Progenitor cell of endocrine pancreas (in vitro differentiated cells): ENCODE measurements at places on chromosomes 2 and 18.

DNA sequence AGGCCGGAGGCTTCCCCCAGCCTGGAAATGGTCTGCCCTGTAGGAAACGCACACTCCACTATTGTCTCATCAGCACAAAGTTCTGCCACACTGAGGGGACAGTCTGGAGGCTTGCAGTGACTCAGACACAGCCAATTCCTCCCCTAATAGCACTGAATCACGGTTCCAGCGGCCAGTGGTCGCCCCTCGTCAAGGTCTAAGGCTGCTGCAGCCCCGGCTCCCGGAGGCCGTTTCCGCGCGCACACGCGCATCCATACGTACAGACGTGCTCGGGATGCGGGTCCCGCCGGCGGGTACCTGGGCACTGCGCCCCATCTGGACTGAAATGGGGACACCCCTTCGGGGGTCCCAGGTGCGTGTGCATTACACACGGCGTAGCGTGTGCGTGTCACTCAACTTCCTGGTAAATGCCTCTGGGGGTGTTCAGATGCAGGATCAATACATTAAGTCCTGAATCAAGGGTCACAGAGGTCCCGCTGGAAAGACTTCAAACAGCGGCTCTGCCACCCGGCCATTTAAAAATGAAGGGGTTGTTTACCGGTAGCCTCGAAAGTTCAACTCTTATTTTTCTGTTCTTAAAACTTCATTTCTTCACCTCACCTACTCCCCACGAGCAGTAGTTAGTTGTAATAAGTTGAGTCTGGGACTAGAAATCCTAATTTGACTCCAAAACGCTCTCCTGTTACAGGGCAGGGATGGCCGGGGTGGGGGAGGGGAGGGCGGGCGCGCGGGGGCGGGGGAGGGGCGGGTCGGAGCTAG lies 572 bp upstream of the ZNF516 start:
- peaks cover 14% of the 10 kb centered on the region for H3K4me1 ChIP-seq
- peak overlapping the region; percentile 99 for H3K27ac ChIP-seq
- DNase-seq, result peak; percentile 37

GRCh38 chr2:191018643-191019119 lies 4.7 kb upstream of the STAT1 start:
- H3K4me1 ChIP-seq, result peaks cover 9% of the 10 kb centered on the region
- H3K4me3 ChIP-seq, result no peak overlapping the region
- DNase-seq, result no peak
- no peak overlapping the region for H3K27ac ChIP-seq
- H3K36me3 ChIP-seq, result no peaks in the 10 kb centered on the region

GRCh38 chr2:111975053-111975552 lies 76.7 kb downstream of the MERTK start:
- no peak overlapping the region for H3K27ac ChIP-seq
- H3K4me3 ChIP-seq, result no peak overlapping the region
- no peaks in the 10 kb centered on the region for H3K27me3 ChIP-seq
- DNase-seq, result no peak

DNA sequence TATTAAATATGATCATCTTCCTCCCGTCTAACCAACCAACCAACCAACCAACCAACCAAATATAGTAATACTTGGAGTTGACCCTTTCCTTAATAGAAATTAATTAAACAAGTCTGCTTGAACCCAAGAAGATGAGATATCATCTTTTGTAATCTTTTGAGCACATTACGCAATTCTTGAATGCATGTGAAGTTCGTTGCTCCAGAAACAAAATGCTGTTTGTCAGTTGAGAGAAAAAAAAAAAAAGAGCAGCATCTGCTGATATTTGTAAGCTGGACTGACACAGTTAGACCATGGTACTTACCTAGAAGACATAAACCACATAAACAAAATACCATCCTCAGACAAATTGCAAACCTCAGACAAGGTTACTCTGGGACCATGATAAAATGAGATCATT lies 9.2 kb upstream of the SERPINB2 start:
- DNase-seq, result no peak
- H3K27me3 ChIP-seq, result no peaks in the 10 kb centered on the region
- no peak overlapping the region for H3K4me3 ChIP-seq
- no peak overlapping the region for H3K27ac ChIP-seq
- H3K4me1 ChIP-seq, result peaks cover 8% of the 10 kb centered on the region
- no peaks in the 10 kb centered on the region for H3K36me3 ChIP-seq

GRCh38 chr2:100992262-100992661 lies 9.8 kb upstream of the RPL31 start:
- no peaks in the 10 kb centered on the region for H3K36me3 ChIP-seq
- DNase-seq, result no peak
- H3K4me3 ChIP-seq, result no peak overlapping the region
- no peak overlapping the region for H3K27ac ChIP-seq
- H3K27me3 ChIP-seq, result peaks cover 13% of the 10 kb centered on the region

DNA sequence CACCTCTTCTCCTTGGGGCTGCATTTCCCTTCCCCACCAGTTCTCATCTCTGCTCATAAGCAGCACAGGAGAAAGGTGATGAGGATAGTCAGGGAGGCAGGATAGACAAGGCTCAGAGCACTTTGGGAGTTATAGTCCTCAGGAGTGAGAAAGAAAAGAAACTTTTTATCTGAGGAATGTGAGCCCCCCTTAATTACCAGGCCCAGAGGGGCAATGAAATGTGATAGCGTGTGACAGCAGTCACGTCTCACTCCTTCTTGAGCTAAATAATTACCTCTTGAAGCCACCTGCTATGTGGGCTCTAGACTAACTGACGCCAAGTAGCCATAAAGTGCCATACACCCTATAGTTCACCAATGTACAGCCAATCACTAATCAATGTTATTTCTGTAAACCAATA lies 105.8 kb downstream of the SPP2 start:
- no peaks in the 10 kb centered on the region for H3K27me3 ChIP-seq
- no peaks in the 10 kb centered on the region for H3K36me3 ChIP-seq
- H3K4me3 ChIP-seq, result no peak overlapping the region
- H3K27ac ChIP-seq, result peak overlapping the region; percentile 77
- DNase-seq, result no peak

DNA sequence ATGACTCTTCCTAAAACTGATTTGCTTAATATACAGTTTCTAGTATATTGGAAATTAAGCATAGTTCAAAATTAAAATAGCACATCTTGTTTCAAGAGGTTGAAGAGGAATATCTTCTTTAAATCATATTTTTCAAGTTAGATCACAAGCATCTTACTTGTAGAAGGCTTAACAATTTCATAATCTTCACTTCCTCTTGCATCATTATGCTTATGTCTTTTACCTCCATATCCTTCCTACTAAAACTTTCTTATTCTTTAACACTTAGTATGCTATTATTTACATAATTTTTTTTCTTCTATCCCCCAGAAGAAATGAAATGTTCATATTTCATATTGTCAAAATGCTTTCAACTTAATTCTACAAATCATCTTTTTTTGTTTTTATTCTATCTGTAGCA lies 1354.9 kb upstream of the TMEFF2 start:
- no peak overlapping the region for H3K27ac ChIP-seq
- H3K27me3 ChIP-seq, result no peaks in the 10 kb centered on the region
- H3K4me3 ChIP-seq, result no peak overlapping the region
- H3K36me3 ChIP-seq, result peaks cover 13% of the 10 kb centered on the region
- no peaks in the 10 kb centered on the region for H3K4me1 ChIP-seq
- DNase-seq, result no peak

DNA sequence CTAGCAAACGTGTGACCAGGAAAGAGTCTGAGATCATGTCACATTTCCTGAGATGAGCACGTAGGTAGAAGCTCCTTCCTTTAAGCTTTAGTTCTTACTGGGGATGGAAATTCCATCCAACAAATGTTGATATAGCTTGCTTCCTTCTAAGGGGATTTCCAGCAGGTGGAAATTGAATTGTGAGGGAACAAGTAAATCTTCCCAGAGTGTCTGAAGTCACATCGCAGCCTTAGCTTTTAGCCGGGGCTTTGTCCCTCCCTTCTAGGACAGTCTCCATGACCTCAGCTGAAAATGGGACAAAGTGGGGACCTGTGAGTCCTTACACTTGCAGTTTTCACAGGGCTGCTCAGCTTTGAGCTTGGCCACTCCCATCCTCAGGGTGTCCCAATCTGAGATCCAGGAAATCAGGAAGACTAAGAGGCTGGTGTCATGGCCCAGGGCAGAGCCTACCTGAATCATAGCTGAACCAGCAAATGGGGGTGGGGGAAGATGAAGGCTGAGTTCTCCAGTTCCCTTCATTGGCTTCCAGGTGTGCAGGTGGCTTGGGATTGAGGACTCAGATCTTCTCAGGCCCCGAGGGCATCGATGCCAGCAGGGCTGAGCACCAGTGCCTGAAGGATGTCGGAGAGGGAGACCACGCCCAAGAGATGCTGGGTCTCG lies 8.3 kb downstream of the PRKAG3 start:
- peaks cover 14% of the 10 kb centered on the region for H3K27me3 ChIP-seq
- H3K27ac ChIP-seq, result no peak overlapping the region
- DNase-seq, result no peak
- H3K4me3 ChIP-seq, result no peak overlapping the region
- H3K4me1 ChIP-seq, result no peaks in the 10 kb centered on the region

GRCh38 chr18:79071503-79072210 lies 2.5 kb downstream of the ATP9B start:
- H3K4me3 ChIP-seq, result peak overlapping the region; percentile 40
- no peak for DNase-seq
- H3K4me1 ChIP-seq, result peaks cover 9% of the 10 kb centered on the region
- H3K36me3 ChIP-seq, result peaks cover 32% of the 10 kb centered on the region
- H3K27me3 ChIP-seq, result peaks cover 11% of the 10 kb centered on the region

DNA sequence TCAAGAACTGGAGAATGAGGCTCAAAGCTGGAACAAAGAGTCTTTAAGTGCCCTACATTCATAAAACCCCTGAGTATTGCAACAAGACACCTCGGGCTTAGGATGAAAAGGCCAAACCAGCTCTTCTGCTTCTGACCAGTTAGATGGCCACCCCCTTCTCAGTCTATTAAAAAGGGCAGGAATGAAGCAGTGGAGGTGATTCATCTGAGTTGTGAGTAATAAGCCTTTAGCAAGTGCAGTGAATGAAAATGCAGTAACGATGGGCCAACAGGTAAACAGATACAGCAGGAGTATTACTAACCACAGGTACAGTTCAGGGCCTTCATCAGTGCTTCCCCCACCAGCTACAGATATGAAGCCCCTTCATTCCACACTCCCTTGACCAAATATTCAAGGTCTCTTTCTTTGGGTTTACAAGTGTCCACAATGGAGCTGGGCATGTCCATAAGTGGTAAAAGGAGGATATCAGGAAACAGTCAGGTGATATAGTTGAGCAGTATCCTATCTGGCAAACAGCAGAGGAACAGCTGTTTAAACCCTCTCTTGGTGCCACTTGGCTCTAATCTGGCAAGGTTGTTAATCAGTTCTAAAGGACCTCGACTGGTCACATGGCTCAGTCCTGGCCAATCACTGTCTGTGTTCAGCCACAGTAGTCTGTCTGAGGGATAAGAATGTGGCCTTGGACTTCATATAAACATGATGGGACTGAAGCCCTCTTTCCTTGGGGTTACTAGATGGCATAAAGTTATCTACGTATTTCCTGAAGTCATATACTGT lies 17.8 kb downstream of the SERPINB13 start:
- no peaks in the 10 kb centered on the region for H3K4me1 ChIP-seq
- no peak overlapping the region for H3K27ac ChIP-seq
- no peaks in the 10 kb centered on the region for H3K27me3 ChIP-seq
- no peaks in the 10 kb centered on the region for H3K36me3 ChIP-seq
- DNase-seq, result no peak

- peaks cover 21% of the 10 kb centered on the region for H3K36me3 ChIP-seq
- peaks cover 8% of the 10 kb centered on the region for H3K4me1 ChIP-seq
- no peaks in the 10 kb centered on the region for H3K27me3 ChIP-seq
Observed at GRCh38 chr2:3420769-3421397, 41.4 kb downstream of the TRAPPC12 start.

GRCh38 chr2:236867441-236868260 lies 218.0 kb upstream of the COPS8 start:
- H3K36me3 ChIP-seq, result peaks cover 2% of the 10 kb centered on the region
- H3K4me3 ChIP-seq, result no peak overlapping the region
- H3K27ac ChIP-seq, result no peak overlapping the region
- H3K27me3 ChIP-seq, result peaks cover 49% of the 10 kb centered on the region
- H3K4me1 ChIP-seq, result peaks cover 9% of the 10 kb centered on the region
- no peak for DNase-seq

DNA sequence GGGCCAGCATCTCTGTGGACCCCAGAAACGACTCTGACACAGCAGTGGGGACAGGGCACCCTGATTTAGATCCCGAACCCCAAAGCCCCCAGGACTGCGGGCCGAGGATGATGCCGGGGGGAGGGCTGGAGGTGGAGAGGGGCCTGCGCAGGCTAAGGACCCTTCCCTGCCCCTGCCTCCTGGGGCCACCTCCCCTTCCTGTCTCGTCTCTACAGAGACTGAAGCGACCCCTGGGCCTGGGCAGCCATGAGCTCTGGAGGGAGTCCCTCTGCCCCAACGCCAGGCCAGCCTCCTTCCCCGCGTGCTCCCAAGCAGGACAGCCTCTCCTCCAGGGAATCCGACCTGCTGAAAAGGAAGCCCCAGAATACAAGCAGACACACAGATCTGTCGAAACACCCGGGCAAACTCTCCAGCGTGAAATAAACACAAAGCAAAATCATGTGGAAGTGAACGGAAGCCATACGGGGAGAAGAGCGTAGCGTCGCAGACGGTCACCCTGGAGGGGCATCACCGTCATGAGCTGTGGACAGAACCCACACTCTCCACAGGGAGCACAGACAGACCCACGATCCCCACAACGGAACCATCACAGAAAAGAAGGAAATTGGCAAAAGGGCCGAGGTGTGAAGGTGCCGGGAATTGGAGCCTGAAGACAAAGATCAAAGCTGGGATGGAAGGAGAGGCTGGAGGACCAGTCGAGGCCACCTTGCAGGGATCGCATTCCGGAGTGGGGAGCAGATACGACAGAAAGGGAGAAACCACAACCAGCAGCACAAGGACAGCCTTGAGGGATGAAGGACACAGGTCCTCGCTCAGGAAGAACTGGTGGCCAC lies 51.0 kb upstream of the CTDP1 start:
- no peak for DNase-seq
- peaks cover 24% of the 10 kb centered on the region for H3K27me3 ChIP-seq
- H3K27ac ChIP-seq, result no peak overlapping the region
- no peaks in the 10 kb centered on the region for H3K36me3 ChIP-seq

DNA sequence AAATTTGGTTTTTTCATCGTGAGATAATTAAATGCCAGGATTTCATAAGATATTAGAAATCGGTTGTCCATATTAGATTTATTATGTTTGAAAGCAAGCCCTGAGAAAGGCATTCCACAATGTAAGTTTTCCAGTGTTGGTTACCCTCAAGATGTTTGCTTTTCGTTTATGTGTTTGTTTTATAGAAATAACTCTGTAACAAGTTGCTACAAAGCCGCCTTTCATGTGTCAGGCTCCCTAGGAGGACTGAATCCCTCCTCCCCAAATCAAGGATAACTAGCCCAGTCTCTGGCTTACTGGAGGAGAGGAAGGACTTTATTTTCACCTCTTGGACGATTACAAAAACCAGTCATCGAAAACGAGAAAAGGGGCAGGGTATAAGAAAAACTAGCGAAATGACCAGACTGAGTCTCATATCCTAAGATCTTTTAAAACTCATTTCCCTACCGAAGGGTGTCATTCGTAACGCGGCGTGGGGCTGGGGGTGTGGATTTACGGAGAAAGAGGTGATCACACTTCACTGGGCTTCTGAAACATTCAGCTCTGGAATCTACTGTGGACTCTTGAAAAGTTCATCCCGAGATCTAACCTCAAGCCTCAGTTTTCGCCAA lies 1.0 kb upstream of the PEX13 start:
- peak overlapping the region; percentile 96 for H3K4me3 ChIP-seq
- no peaks in the 10 kb centered on the region for H3K27me3 ChIP-seq
- H3K36me3 ChIP-seq, result peaks cover 9% of the 10 kb centered on the region
- H3K27ac ChIP-seq, result peak overlapping the region; percentile 99

- DNase-seq, result no peak
- H3K4me3 ChIP-seq, result no peak overlapping the region
- H3K27ac ChIP-seq, result no peak overlapping the region
- peaks cover 3% of the 10 kb centered on the region for H3K27me3 ChIP-seq
- H3K4me1 ChIP-seq, result no peaks in the 10 kb centered on the region
Observed at GRCh38 chr2:223019390-223019930, 32.5 kb upstream of the KCNE4 start.
